ENCODE measurements at places on chromosomes 12 and 14. TPM values are rescaled to one million over a fixed set of nuclear protein-coding genes. Genes with fewer than 3 reads are reported as not detected.

PARP11 gene
- total RNA-seq, result 2.7 TPM

TIMM9 gene
- total RNA-seq, result 47.6 TPM

DNA sequence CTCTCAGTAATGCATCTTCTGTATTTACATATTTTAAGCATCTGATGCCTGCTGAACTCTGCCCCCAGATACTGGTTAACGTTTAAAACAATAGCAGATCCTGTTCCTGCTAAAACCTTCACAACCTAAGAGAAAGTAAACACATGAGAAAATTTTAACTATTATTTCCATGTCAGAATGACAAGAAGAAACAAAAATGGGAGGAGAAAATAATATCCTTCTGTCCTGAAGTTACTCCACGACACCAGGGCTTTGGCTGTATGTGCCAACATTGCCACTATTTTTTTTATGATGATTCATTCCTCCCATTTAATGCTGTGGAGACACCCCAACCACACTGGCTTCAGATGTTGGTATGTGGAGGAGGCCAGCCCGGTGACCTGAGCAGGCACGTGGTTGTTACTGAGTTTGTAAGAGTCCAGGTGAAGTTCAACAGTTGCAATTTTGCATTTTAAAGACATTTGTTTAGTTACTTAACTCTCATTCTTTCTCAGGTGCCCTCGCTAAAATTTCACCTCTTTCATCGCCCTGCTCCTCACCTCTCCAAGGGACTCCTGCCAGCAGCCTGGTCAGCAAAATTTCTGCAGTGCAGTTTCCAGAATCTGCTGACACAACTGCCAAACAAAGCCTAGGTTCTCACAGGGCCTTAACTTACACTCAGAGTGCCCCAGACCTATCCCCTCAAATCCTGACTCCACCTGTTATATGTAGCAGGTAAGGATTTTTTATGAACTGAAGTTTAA, 65.5 kb upstream of the SLCO1C1 start:
- no peak for DNase-seq

DNA sequence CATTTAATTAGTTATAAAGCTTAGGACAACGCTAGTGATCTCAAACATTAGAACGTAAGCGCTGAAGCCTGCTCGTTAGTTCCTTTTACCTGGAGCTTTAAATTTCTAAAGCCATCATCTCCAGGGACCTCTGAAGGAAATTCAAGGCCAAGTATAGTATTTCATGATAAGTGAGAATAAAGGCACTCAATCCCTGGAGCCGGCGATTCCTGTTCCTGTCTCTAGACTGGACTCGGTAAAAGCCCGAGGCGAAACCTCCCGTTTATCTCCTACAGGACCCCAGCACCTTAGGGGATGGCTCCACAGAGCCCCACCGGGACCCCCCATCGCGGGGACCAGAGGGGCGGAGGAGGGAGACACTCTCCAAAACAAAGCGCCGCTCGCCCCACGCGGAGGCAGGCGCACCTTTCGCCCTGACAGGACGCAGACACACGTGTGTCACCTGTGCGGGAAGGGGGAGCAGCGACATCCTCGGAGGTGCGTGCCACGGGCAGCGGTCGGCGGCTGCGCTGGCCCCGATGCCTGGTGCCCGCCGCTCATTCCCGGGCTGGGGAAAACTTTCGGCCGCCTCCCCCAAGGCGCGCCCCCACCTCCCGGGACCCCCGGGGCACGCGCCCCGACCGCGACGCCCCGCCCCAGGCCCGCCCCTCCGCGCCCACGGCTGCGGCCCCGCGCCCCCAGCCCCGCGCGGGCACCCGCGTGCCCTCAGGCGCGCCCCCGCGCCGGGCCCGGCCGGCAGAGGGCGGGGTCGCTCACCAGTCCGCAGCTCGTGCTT, 678 bp downstream of the RPS6KA5 start:
- DNase-seq, result no peak

DNA sequence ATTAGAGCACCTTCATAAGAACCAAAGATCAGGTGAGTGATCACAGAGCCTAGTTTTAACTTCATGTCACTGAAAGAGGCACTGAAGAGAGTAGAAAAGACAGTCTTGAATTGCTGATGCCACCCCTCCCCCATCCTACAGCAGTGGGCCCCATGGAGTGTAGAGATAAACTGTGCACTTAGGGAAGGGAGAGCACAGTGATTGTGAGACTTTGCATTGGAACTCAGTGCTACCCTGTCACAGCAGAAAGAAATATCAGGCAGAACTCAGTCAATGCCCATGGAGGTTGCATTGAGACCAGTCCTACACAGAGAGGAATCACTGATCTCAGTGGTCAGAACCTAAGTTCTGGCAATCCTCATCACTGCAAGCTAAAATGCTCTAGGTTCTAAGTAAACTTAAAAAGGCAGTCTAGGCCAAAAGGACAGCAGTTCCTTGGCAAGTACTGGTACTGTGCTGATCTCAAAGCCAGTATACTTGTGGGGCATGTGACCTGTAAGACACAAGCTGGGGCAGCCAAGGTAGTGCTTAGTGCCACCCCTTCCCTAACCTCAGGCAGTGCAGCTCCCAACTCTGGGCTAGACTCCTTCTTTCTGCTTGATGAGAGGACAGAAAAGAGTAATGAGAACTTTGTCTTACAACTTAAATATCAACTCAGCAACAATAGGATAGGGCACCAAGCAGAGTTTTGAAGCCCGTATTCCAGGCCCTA, 94.1 kb downstream of the FSCB start:
- no peak for DNase-seq

DNA sequence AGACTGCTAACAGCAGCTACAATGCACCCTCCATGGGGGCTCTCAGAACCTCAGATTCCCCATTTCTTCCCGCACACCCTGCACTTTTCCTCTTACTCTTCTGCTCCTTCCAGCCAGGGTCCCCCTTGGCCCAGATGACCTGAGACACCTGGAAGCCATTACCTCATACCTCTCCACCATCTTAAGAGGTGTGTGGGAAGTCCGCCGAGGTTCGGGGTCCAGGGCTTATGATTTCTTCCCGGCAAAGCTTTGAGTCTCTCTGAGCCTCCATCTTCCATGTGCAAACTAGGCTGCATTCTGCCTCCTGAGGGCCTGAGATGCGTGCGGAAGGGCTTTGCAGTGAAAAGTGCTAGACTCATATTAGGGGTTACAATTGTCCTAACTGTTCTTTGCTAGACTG, 5.3 kb downstream of the GSC start:
- DNase-seq, result no peak

DNA sequence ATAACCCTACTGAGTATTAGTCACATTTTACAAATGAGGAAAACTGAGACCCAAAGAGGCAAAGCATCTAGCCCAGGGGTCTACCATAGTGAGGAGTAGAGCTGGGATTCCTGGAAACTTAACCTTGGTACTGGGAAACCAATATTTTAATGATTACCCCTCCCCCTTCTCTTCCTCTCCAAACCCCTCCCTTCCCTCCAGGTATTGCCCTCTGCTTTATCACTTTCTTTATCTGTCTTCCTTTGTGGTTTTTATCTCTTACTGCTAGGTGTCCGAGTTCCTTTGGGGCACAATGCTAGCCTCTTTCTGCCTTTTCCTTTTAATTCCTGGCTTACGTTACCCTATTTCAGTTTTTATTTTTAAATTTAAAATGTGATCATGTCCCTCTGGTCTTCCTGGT, 2.8 kb downstream of the GABARAPL1 start:
- DNase-seq, result no peak

- DNase-seq, result no peak
Observed at GRCh38 chr12:130953771-130954543, at the start of gene ADGRD1. Gene ADGRD1, plus strand, starts transcription at chr12:130953907. Its CDS starts 559 bp downstream, at chr12:130954466.

All from vagina (tissue), 2 donors.